Activated CD4-positive, alpha-beta memory T cell treated with anti-CD3 and anti-CD28 coated beads, Interleukin-2, amount 10 ng/mL, durations not matched to agents 7 days and 5 days (primary cell): ENCODE measurements at places on chromosomes 3 and 15. TPM values are rescaled to one million over a fixed set of nuclear protein-coding genes. Genes with fewer than 3 reads are reported as not detected.

Gene BDH1
- 55.8 TPM for total RNA-seq

Gene DHX36
- total RNA-seq, result 73.1 TPM

DNA sequence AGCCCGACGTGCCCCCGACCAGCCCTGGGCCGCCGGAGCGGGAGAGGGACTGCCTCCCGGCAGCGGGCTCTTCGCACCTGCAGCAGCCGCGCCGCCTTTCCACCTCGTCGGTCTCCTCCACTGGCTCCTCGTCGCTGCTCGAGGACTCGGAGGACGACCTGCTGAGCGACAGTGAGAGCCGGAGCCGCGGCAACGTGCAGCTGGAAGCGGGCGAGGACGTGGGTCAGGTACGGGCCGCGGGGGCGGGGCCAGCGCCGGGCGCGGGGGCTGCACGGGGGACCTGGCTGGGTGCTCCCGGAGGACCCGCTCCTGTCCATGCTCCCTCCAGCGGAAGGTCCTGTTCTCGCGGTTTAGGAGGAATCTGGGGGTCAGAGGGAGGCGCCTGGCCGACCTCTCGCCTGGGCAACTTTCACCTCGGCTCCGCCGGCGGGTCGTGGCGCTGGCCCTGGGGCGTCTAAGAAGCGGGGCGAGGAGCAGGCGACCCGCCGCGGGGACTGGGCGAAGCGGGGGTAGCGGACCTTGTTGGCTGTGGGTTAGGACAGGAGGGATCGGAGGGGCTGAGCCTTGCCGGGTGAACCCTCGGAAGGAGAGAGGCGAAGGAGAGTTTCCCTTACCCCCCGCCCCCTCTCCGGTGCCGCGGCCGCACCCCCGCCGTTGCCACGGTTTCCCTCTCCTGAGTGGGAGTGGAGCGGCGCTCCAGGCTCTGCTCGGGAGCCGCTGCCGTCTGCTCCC, 682 bp downstream of the ITPKA start:
- H3K4me3 ChIP-seq, result peak overlapping the region; percentile 61
- no peaks in the 10 kb centered on the region for H3K36me3 ChIP-seq
- DNase-seq, result peak; percentile 35

DNA sequence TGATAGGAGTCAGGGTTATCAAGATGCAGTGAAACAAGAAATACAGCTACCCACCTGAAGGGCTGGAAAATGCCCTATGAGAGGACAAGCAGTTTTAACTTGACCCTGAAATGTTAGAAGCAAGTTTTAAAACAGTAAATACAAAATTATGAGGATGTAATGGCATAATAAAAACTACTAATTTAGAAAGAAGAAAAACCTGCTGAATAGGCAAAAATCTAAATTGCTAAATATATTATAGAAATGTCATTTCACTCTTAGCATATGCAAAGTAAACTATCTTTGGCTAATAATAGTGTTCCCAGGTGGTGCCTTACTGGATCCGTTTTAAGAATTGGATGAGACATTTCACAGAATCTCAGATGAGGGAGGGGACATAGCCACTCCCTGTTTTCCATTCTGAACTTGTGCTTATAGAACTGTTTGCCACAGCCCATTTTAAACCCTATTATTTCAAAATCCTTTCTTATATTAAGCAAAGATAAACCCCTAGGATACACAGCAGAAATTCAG, 294.6 kb downstream of the LSAMP start:
- H3K27ac ChIP-seq, result no peak overlapping the region
- no peaks in the 10 kb centered on the region for H3K4me1 ChIP-seq
- no peaks in the 10 kb centered on the region for H3K27me3 ChIP-seq
- H3K36me3 ChIP-seq, result no peaks in the 10 kb centered on the region

DNA sequence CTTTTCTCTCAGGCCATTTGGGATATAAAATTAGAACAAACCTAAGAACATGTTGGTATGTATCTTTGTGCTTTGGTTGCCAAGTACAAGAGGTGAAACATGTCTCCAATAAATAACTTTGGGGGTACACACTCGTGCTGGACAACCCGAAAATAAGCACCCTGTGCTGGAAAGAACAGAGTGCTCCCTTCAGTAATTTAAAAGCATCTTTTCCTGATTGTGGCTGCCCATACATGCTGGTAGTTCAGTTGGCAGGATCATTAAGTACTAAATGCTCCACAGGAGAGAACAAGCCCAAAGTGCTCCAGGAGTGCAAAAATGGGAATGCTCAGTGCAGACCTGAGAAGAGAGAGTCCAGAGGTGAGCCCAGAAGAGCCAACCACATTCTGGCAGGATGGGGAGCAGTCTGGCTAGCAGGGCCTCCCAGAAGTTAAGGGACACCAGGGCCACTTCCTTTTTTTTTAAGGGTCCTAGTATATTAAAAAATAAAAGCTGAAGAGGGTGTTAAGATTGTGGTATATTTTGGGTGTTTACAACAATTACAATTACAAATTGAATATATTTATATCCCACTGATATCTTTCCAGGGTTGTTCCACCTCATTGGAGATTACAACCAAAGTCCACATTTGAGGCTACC, 48.6 kb upstream of the SSR3 start:
- H3K27ac ChIP-seq, result no peak overlapping the region
- H3K36me3 ChIP-seq, result no peaks in the 10 kb centered on the region
- H3K4me3 ChIP-seq, result no peak overlapping the region
- no peak for DNase-seq

DNA sequence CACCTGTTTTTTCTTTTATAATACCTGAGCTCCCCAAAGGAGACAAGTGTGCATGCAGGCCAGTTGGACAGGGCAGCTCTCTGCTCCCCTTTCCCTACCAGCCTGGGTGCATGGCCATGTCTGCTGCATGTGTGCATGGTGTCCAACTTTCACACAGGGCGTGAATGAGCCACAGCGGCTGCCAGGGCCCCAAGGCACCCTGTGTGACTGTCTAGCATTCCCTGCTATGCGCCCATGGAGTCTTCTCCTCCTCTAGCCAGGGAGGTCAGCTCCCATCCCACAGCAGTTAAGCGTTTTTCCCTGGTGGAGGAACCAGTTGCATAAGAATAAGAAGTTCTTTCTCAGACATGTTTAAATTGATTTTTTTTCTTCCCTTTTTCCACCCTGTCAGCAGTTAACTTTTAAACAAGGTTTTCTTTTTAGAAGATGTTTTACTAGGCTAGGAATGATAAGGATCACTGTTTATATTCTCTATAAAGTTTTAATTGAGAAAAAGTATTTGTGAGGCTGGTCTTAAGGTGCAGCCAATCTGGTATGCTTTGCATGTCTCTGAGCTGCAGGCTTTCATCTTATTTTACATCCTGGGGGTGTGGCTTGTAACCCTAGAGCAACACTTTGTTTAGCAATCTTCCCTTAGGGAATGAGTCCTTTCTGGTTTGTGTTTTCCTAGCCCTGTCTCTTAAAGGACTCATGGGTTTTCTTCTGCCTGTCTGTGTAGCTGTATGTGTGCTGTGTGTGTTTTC, 20.5 kb upstream of the OR5H1 start:
- DNase-seq, result no peak
- H3K27me3 ChIP-seq, result peaks cover 4% of the 10 kb centered on the region
- no peak overlapping the region for H3K4me3 ChIP-seq
- H3K27ac ChIP-seq, result no peak overlapping the region
- H3K4me1 ChIP-seq, result no peaks in the 10 kb centered on the region

DNA sequence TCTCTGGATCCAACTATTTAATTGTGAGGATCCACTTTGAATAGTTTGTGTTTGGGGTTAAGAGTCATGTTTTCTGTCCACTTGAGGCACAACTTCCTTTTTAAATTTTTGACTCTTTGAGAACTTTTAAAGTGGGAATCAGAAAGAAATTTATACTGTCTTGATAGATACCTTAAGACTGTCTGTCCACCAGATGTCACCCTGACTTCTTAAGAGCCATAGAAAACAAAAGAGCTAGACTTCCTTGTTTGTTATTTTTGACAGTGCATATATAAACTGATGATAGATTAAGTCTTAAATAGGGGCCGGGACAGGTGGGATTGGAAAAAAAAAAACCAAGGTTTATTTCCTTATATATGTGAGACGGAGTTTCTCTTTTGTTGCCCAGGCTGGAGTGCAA, 52.1 kb upstream of the WDR72 start:
- peaks cover 2% of the 10 kb centered on the region for H3K4me1 ChIP-seq
- no peak for DNase-seq
- H3K27me3 ChIP-seq, result no peaks in the 10 kb centered on the region
- no peak overlapping the region for H3K27ac ChIP-seq

- no peak for DNase-seq
- H3K27ac ChIP-seq, result no peak overlapping the region
- no peaks in the 10 kb centered on the region for H3K27me3 ChIP-seq
- H3K36me3 ChIP-seq, result no peaks in the 10 kb centered on the region
- H3K4me1 ChIP-seq, result no peaks in the 10 kb centered on the region
Measured at GRCh38 chr3:174710612-174711011, 148.5 kb upstream of the NAALADL2 start.

DNA sequence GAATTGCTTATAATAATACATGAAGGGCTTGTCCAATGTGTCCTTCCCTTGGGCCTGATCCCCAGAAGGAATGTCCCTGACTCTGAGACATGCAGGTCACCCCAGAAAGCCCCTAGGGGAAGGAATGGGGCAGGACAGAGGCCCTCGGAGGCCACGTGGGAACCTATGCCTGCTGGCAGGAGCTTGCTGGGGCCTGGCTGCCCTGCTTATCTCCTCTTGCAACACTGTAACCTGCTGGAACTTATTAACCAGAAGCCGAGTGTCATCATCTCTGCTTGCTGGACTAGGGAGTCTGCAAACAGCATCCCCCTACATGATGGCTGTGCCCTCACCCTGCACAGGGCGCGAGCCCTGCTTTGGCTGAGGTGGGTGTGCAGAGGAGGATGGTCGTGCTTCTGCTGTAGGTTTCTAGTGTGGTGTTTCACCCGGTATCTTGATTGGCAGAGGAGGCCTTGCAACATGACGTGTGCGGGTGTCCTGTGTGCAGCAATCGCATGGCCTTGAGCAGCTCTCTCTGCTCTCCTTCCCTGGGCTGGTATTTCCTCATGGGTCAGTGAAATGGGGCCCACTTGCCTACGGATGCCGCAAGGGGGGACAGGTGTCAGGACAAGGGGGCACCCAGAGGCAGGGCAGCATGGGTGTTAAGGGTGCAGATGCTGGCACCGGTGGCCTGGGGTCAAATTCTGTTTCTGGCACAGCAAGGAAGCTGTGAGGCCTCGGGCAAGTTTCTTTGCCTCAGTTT, 5.0 kb downstream of the CHST13 start:
- H3K4me1 ChIP-seq, result no peaks in the 10 kb centered on the region
- H3K4me3 ChIP-seq, result no peak overlapping the region
- peaks cover 10% of the 10 kb centered on the region for H3K27me3 ChIP-seq
- no peak overlapping the region for H3K27ac ChIP-seq
- DNase-seq, result no peak

DNA sequence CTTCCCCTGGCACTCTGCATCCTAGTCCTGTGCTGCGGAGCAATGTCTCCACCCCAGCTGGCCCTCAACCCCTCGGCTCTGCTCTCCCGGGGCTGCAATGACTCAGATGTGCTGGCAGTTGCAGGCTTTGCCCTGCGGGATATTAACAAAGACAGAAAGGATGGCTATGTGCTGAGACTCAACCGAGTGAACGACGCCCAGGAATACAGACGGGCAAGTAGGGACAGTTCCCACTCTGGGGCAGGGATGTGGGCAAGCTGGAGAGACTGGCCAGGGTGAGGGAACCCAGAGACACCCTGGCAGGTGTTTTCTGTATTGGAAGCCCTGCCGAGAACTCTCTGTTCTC, 247 bp downstream of the FETUB start:
- no peak for DNase-seq
- H3K4me1 ChIP-seq, result peaks cover 24% of the 10 kb centered on the region
- H3K27ac ChIP-seq, result no peak overlapping the region
- no peaks in the 10 kb centered on the region for H3K36me3 ChIP-seq
- H3K27me3 ChIP-seq, result peaks cover 12% of the 10 kb centered on the region

DNA sequence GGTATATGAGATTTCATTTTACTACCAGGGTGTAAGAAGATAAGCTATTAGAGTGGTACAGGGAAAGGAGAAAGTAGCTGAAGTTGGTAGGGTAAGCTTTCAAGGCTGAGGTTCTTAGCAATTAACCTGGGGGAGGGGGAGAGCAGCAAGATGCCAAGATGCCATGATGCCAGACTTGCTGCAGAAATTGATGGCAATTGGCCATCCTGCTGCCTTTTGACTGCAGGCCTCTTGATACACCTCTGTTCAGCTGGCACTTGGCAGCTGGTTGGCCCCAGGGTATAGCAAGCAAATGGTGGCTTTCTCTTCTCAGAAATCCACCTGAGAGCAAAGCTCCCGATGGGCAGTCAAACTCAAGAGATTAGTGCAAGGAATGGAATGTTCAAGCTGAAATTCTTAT, 21.4 kb upstream of the DPH6 start:
- DNase-seq, result no peak
- no peaks in the 10 kb centered on the region for H3K4me1 ChIP-seq
- no peak overlapping the region for H3K4me3 ChIP-seq

DNA sequence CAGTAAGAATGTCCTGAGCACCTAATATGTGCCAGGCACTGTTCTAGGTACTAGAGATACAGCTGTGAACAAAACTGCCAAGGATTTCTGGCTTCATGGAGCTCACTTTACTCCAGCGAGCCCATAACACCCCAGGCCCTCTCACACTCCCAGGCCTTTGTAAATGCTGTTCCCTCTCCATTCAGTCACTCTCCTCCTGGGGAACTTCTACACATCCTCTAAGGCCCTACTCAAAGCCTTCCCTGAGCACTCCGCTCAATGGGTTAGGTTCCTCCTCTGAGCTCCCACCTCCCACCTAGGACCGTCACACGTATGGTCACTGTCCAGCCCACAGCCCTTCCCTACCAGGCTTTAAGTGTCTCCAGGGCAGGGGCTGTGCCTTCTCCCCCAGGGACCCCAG, 27.2 kb downstream of the SEMA7A start:
- H3K27ac ChIP-seq, result no peak overlapping the region
- H3K4me3 ChIP-seq, result no peak overlapping the region
- no peak for DNase-seq
- H3K4me1 ChIP-seq, result peaks cover 30% of the 10 kb centered on the region

DNA sequence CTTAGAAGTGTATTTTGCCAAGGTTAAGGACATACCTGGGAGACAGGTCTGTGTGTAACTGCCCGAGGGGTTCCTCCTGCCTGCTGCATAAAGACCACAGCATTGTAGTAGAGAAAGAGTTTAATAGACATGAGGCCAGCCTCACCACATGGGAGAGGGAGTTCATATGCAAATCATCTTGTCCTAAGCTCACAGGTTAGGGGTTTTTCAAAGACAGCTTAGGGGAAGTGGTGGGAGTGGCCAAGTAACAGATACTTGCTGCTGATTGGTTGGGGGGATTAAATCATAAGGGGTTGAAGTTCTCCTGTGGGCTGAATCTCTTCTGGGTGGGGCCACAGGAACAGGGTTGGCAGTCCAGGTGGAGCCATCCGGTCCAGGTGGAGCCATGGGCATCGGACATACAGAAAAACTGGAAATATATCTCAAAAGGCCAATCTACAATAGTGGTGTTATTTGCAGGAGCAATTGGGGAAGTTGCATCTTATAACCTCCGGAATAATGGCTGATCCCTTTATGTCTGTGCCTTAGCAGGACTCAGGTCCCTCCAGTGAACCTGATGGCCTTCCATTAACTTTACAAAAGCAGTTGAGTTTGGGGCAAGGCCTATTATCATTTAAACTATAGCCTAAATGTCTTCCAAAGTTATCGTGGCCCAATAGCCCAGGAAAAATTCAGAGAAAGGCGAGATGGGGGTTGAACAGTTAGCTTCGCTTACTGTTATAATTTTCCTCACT, 86.0 kb upstream of the MFGE8 start:
- no peaks in the 10 kb centered on the region for H3K36me3 ChIP-seq
- no peak overlapping the region for H3K4me3 ChIP-seq
- peaks cover 4% of the 10 kb centered on the region for H3K4me1 ChIP-seq
- peaks cover 13% of the 10 kb centered on the region for H3K27me3 ChIP-seq
